Muscle of leg (tissue), 16 donors: ENCODE measurements at places on chromosomes 4 and X. TPM values are rescaled to one million over a fixed set of nuclear protein-coding genes. Genes with fewer than 3 reads are reported as not detected.

DNA sequence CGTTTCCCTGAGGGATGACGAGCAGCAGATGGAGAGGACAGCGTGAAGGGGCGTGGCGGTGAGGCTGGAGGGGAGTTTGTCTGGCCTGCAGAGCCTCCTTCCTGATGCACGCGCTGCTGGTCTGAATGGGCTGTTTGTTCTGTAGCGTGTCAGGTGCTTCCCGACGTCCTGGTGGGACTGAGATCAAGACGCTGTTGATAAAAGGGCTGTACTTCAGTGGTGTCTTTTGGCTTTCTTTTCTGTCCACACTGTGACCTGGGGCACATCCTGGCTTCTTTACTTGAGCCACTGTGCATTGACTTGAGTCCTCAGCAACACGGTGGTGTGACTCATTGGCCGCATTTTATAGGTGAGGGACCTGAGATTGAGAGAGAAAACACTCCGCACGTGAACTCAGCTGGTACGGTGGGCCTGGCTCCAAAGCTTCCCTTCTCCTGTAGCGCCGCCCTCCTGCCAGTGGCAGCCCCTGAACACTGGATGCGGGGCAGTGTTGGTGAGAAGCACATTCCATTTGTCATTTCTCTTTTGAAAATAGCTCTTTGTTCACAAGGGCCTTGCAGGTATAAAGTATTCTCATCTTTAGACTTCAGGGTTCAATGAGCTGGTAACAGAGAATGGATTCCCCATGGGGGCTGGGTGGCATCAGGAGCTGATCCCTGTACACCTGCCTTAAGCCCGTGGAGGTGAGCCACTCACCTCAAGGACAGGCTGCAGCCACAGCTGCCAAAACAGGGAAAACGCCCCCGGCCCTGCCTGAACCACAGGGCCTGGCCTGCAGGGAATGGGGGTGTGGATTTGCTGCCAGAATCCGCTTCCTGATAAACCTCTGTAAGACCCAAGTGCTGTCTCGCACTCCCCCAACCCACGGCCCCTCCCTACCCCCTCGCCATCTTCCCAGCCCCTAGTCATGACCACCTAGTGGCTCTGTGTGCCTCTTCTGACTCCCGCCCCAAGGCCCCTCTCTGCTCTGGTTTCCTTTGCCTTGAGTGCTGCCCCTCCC, 29.2 kb downstream of the NSG1 start:
- H3K4me3 ChIP-seq, result no peak overlapping the region
- H3K4me1 ChIP-seq, result peaks cover 8% of the 10 kb centered on the region
- H3K27me3 ChIP-seq, result no peaks in the 10 kb centered on the region
- DNase-seq, result no peak

GRCh38 chrX:96929036-96929435, 45.3 kb downstream of the RPA4 start:
- H3K27ac ChIP-seq, result no peak overlapping the region
- H3K27me3 ChIP-seq, result no peaks in the 10 kb centered on the region
- H3K36me3 ChIP-seq, result no peaks in the 10 kb centered on the region
- H3K4me3 ChIP-seq, result no peak overlapping the region

GRCh38 chrX:7027071-7027470, 120.4 kb upstream of the STS start:
- peaks cover 2% of the 10 kb centered on the region for H3K27me3 ChIP-seq
- H3K4me3 ChIP-seq, result no peak overlapping the region
- no peak overlapping the region for H3K27ac ChIP-seq

GRCh38 chr4:27278615-27279375, 418.2 kb downstream of the STIM2 start:
- no peaks in the 10 kb centered on the region for H3K36me3 ChIP-seq
- H3K4me3 ChIP-seq, result no peak overlapping the region
- H3K27me3 ChIP-seq, result no peaks in the 10 kb centered on the region
- H3K27ac ChIP-seq, result no peak overlapping the region
- H3K4me1 ChIP-seq, result no peaks in the 10 kb centered on the region

DNA sequence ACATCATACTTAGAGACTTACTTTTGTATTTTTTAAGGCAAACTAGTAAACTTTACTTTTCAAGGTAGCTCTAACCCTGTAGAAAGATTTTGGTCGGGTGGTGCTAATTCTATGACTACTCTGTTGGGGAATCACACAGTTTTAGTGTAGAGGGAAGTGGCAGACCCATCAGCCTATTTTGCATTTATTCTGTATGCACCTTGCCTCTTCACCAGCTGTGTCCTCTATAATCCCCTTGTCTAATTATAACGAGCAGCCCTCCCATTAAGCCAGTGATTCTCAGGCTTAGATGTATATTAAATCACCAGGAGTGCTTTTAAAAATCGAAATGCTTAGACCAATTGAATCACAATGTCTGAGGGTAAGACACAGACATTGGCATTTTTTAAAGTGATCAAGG, 78.1 kb downstream of the GALNT7 start:
- no peaks in the 10 kb centered on the region for H3K27me3 ChIP-seq
- no peaks in the 10 kb centered on the region for H3K36me3 ChIP-seq
- peaks cover 7% of the 10 kb centered on the region for H3K4me1 ChIP-seq
- H3K4me3 ChIP-seq, result no peak overlapping the region
- DNase-seq, result no peak

DNA sequence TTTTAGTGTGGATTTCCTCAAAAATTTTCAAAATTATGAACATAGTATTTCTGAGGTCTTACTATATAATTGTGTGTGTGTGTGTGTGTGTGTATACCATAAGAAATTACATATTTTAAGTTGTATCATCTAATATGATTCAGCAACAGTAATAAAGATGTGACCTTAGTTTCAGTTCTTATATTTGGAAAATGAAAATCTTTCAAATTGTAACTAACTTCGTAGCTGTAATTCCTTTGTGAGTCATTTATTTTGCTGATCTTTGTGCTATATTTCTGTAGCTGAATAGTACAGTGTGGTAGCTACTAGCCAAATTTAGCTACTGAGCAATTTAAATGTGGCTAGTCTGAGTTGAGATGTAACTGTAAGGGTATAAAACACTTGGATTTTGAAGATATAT, 116.4 kb downstream of the RAP1GDS1 start:
- no peaks in the 10 kb centered on the region for H3K4me1 ChIP-seq
- no peaks in the 10 kb centered on the region for H3K27me3 ChIP-seq
- H3K4me3 ChIP-seq, result no peak overlapping the region

DNA sequence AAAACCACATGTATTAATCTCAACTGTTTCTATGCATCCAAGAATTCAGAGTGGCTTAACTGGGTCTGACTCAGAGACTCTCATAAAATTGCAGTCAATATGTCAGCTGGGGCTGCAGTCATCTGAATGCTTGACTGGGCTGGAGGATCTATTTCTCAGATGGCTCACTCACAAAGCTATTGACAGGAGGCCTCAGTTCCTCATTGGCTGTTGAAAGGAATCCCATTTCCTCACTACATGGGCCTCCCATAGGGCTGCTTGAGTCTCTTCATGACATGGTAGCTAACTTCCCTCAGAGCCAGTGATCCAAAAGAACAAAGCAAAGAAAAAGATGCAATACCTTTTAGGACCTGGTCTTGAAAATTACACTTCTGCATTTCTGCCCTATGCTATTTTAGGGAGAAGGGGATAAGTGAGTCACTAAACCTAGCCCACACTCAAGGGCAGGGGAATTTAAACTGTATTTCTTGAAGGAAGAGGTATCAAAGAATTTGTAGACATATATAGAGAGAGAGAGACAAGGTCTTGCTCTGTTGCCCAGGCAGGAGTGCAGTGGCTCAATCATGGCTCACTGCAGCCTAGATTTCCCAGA, 9.8 kb downstream of the SCFD2 start:
- peaks cover 5% of the 10 kb centered on the region for H3K36me3 ChIP-seq
- H3K27me3 ChIP-seq, result no peaks in the 10 kb centered on the region
- H3K4me3 ChIP-seq, result no peak overlapping the region
- DNase-seq, result no peak
- H3K4me1 ChIP-seq, result no peaks in the 10 kb centered on the region
- H3K27ac ChIP-seq, result no peak overlapping the region

DNA sequence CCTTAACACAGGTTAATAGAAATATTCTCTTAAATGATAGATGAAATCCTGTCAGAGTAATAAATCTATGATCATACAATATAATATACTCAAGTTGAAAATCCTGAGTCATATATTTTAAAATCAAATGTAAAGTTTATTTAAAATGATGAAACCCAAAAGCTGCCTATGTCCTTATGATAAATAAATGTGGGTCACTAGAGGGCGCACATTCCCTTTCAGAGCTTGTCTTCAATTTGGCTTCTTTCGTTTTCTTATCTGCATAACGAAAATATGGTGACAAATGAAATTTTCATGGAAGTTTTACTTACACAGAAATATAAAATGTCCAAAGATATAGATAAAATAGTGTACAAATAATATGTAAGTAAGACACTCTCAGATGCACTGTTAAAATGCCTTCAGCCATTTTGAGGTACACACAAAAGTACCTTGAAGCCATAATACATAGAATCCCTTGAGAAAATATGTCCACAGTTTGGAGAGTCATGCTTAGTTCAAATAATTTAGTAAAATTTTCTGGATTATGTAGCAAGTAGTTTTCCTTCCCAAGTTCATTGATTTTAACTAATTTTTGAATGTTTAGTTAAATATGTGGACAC, 680.4 kb downstream of the DMD start:
- no peaks in the 10 kb centered on the region for H3K27me3 ChIP-seq
- peak; percentile 73 for DNase-seq
- H3K36me3 ChIP-seq, result no peaks in the 10 kb centered on the region
- H3K27ac ChIP-seq, result no peak overlapping the region

DNA sequence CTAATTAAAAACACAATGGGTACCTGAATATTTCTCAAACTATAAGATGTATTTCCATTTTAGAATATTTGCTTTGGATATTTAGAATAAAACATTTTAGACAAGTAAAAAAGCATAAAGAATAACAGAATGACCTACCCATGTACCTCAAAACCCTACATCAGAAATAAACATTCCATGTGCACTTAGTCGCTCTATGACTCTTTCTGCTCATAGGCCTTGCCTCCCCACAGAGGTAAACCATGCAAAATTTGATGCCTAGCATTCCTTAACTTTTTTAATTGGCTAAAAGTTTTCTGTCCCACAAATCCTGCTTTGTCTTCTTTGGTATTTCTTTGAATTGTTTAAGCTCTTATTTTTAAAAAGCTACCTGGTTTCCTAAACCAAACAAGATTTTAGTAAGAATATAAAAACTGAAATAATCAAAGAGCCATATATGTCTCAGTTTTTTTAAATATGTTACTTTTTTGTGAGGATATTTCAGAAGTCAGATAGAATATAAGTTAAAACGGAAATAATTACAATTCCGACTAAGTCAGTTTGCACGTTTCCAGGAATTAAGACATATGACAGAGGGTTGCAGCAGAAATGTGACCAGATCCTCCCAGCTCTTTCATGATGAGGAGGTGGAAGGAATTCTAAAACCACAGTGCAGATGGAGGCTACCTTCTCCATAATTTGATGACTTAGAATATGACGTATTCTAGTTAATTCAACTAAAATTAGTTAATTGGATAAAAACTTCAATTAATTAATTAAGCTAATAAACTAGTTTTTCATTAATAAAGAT, 102.5 kb downstream of the FIP1L1 start:
- DNase-seq, result no peak
- H3K27ac ChIP-seq, result no peak overlapping the region
- H3K27me3 ChIP-seq, result no peaks in the 10 kb centered on the region
- no peaks in the 10 kb centered on the region for H3K4me1 ChIP-seq
- H3K4me3 ChIP-seq, result no peak overlapping the region
- peaks cover 4% of the 10 kb centered on the region for H3K36me3 ChIP-seq

DNA sequence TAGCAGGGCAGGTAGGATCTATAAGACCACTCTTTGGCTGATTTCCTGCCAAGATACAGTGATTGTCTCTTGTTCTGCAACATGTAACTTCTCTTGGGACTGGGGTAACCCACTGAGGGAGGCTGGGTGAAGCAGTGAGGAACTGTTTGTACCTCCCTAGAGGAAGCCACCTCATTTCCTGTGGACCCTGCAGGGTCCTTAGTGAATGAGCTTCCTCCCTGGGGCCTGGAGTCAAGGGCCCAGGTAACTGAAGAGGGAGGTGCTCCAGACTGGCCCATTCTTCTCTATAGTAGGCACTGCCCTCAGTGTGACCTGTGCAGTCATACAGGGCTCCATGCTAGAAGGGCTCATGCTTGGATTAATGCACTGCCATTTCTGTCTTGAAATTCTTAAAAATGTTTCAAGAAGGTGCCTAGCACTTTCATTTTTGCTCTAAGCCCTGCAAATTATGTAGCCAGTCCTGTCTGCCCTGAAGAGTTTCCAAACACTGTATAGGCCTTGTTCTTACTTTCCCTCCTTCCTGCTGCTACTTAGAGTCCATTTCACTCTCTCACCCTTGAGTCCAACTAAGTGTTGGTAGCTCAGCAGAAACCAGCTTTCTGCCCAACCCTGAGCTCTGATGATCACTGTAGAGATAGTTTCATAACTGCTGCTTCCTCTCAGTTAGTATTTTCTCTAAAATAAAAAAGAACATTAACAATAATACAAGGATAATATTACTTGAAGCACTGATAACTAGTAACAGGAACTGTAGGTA, 8.5 kb upstream of the GRIA3 start:
- H3K4me1 ChIP-seq, result no peaks in the 10 kb centered on the region
- H3K4me3 ChIP-seq, result no peak overlapping the region
- no peaks in the 10 kb centered on the region for H3K36me3 ChIP-seq
- H3K27me3 ChIP-seq, result peaks cover 2% of the 10 kb centered on the region
- DNase-seq, result no peak

DNA sequence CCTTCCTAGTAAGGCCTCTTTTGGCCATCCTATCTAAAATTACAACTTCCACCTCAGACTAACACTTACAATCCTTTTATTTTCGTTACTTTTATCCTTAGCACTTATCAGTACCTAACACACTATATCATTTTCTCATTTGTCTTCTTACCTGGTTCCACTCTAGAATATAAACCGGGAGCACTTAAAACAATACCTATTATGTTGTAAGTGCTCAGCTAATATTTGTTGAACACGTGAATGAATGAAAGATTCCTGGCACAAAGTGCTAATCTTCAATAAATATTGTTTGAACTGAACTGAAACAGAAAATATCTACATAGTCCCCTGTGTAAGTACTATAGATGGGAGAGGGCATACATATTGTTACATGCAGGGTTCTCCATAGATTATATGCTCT, 14.4 kb downstream of the MGARP start:
- peaks cover 7% of the 10 kb centered on the region for H3K4me1 ChIP-seq
- DNase-seq, result no peak
- no peak overlapping the region for H3K4me3 ChIP-seq
- H3K27me3 ChIP-seq, result no peaks in the 10 kb centered on the region
- no peak overlapping the region for H3K27ac ChIP-seq

TBX22 gene
- total RNA-seq, result not detected

MAOA gene
- 0.44 TPM for total RNA-seq

F8A2 gene
- not detected for total RNA-seq

HTN1 gene
- not detected for total RNA-seq

PCDH19 gene
- 1.9 TPM for total RNA-seq

C1QTNF7 gene
- 2.8 TPM for total RNA-seq
